NCI-H1417 treated with DMSO at 0.1 percent for 48 hours (cell line): ENCODE measurements at places on chromosomes 5 and 9.
A peak's percentile ranks its signal among the peaks of the same experiment; 100 is the strongest.

DNA sequence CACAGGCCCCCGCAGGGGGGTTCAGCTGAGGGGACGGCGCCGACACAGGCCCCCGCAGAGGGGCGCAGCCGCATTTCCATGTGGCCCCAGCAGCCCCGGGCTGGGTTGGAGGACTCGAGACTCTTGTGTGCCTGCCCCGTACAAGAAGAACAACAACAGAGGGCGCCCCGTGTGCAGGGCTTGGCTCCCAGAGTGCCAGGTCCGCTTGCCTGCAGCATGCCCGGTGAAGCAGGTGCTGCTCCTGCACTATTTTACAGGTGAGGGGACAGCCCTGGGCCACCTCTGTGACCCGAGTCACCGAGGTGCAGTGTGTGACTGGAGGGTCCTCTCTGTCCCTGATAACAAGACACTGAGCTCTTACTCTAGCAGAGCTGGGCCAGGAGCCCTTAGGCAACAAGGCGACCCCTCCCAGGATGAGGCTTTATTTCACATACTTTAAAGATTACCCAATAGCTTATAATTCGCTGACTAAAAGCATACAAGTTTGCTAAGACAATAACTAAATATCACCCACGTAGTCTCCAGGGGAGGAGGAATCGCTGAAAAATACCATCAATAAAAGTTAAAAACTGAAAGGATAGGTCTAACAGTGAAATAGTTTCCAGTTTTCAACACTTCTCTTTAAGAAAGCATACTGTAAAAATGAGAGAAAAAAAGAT is 41.7 kb upstream of the SLC9A3 start:
- DNase-seq, result no peak

DNA sequence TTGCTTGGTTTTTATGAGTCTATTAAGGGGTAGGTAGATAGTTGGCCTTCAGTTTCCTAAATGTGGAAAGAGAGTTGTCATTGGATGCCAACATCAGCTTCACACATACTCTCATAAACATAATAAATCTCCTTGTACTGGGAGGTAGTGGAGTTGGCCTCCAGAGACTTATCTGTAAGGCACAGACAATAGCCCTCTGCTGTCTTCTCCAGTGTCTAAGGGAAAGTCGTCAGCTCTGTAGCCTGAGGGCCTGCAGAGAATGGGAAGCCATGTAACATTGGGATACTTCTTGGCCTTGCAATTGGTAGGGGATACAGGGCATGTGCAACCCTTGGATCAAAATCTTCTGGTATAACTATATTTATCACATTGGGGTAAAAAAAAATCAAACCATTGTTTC is 331.9 kb upstream of the KLF9 start:
- DNase-seq, result no peak

DNA sequence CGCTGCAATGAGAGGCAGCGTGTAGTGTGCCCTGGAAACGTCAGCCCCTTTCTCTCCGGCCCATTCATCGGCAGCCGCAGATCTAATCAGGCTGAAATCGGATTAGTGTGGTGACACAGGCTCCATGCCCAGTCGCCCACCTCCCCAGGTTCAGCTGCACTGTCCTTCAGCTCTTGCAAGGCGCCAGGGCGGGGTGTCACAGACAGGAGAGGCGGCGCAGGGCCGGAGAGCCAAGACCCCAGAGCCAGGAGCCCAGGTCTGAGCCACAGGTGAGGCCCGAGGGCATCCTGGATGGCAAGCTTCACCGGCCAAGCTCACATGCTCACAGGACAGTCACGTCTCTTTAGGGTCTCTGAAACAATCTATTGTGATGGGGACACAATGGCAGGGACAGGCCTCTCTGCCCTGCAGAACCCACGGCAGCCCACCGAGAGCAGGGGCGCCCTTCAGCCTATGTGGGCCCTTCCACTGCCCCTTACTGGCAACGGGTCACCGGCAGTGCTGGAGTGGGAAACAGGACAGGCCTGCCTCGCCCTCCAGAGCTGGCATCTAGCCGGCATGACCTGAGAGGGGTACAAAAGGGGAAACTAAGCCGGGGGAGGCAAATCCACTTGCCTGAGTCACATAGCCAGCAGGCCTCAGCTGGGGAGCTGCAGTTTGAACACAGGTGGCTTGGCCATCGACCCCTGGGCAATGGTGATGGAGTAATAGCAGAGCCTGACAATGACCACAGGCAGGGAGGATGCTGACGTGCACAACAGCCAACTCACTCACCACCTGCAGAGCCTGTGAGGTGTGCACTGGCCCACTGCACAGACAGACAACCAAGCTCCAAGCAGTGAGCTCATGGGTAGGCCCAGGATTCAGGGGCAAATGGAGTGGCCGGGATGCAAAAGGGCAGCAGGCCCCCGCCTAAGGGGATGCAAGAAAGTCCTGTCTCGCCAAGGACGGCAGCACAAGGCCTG is 48.1 kb downstream of the VAV2 start:
- no peak for DNase-seq

- no peak for DNase-seq
These were observed 124.0 kb upstream of the DAP start for GRCh38 chr5:10885026-10885425.

GRCh38 chr5:135829179-135829578 is 5.3 kb upstream of the SLC25A48 start:
- DNase-seq, result no peak

DNA sequence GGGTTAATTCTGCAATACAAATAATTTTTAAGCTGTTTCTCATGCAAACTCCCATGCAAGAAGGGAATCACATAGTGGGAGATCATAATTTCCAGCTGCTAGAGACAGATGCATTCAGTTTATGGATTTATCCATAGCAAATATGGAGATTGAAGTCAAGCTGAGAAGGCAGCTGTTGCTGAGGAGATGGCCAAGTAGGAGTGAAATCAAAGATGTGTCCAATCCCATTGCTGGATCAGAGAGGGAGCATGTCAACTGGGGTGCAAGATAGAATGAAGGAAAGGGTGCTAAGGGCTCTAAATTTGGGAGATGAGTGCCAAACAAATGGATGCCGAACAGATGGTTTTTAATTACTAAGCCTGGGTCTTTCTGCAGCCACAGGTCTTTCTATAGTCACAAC is 504.5 kb downstream of the NFIB start:
- DNase-seq, result no peak

DNA sequence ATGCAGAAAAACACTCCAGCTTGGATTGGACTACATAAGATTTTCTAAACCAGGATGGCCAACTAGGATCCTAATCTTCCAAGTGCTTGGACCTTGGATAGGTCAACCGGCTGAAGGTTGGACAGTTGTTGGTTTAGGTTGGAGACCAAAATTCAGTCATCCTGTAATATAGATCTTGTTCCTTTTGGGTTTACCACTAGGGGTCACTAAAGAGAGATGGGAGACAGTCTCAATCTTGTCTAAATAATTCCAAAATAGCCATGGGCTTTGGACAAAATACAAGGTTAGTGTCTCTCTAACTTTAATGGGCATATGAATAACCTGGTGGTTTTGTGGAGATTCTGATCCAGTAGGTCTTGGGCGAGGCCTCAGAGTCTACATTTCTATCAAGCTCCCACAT is 148.7 kb upstream of the ERCC6L2 start:
- peak; percentile 22 for DNase-seq

GRCh38 chr9:79731171-79731890 is 159.6 kb downstream of the TLE4 start:
- DNase-seq, result no peak

DNA sequence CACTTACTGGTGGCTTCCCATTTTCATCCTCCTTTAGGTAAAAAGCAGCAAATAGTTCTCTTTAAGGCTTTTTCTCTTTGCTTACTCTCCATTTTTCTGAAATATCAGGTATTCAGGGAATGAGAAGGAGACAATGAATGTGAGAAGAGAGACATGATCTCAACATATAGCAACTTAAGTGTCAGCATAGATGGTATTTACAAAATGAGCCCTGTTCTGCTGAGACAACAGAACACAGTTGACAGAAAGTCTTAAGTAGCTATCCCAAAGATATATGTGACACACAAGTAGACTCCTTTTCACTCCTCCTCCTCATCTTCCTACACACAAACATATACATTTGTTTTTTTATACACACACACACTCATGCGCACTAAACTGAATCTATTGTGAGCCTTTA is 649.3 kb upstream of the WWC1 start:
- DNase-seq, result no peak

DNA sequence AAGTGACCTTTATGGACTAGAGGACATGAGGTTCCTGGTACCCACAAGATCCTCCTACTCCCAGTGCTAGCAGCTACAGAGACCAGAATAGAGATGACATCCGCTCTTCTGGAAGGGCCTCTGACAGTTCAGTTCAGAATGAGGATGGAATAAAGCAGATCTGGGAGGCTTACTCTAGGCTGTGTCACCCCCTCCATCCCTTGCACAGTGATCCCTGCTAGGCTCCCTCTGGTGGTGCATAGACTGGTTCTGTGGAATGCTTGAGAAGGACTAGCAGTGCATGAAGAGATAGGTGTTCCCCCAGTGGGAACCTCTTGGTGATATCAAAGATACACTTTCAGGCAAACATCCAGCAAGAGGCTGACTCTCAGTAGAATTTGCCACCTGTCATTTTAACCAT is 83.0 kb downstream of the NPR3 start:
- no peak for DNase-seq

DNA sequence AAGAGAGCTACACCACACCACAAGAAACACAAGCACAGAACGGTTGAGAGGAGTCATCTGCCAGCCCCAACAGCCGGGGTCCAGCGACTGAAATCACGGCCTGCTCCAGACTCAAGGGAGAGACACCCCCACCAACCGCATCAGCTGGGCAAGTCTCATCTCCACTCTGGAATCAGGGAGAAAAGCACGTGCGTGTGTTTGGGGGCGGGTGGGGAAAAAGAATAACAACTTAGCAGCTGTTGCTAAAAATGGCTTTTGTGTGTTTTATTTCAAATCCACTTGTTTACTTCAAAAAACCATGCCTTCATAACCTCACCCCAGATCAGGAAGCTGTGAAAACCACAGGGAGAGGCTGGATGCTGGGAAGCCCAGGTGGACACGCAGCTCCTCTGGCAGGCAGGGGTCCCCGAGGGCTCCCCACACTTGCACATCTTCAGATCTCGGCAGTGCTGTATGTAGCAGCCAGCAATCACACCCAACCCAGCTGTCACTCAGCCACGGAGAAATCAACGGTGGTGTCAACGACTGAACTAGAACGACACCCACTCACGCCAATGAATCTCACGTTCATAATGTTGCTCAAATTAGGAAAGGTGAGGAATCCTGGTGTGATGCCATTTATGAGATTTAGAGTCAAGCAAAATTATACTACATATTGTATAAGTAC is 19.0 kb downstream of the PNPLA7 start:
- DNase-seq, result no peak

- DNase-seq, result no peak
These were observed 14.1 kb upstream of the ARHGEF37 start for GRCh38 chr5:149567226-149567625.

- DNase-seq, result no peak
These were observed 30.9 kb upstream of the GLDC start for GRCh38 chr9:6676254-6676921.

DNA sequence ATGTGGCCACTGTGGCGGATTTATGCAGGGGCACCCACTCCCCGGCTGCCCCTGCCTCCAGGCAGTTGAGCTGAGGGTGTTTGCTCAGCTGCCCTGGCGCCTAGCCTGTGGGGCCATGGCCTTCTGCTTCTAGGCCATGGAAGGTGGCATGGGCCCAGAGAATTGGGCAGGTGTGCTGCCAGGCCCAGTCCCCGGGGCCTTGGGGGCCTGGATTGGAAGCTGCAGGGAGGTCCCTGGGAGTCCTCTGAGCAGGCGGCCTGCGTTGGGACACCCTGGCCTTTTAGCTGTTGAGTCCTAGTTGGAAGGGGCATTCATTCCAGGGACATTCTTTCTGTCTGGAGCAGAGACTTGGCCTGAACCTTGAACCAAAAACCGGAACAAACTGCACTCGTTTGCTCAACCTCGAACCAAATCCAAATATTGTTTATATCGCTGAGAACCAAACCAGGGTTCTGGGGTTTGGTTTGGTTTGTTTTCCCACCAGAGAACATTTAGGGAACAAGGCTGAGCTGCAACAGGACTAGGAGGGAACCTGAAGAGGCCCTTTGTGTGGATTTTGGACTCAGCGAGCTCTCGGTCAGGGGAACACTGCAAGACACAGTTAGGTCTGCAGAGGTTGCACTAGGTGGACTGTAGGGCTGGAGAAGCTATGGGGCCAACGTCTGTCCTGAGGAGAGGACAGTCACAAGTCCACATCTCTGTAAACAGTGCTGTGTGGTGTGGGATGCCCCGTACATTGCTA is 116.8 kb downstream of the BOD1 start:
- DNase-seq, result no peak

DNA sequence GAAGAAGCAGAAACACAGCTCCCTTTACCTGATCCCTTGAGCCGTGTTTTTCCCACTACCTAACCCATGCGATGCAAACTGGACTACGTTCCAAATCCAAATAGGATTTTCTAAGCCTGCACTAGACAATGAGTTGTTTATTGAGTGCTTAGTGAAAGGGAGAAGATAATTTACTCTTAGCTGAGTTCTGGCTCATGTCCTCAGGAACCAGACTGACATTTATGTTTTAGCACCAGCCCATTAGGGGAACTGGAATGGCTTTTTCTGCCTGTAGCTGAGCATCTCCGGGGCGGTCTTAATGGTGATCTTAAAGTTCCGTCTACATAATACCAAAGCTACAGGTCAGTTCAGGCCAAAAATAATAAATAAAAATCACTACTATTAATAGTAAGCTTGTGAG is 81.5 kb downstream of the SH3TC2 start:
- DNase-seq, result no peak

DNA sequence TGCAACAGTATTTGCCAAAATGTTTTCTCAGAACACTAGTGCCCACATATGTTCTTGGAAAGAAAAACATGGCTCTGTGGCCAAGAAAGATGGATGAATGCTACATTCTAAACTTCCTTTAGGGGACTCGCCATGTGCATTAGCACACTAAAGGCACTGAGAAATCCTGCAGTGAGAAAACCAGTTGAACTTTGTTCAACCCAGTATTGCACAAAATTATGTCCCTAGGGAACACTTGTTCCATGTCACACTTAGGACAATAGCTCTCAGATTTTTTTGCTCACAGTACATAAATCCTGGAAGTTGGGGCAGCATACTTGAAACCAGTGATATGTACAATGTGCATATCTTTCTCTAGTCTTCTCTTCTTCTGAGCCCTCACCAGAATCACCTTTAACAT is 96.6 kb downstream of the ADRB2 start:
- DNase-seq, result no peak

- peak; percentile 39 for DNase-seq
These were observed 627.9 kb upstream of the RORB start for GRCh38 chr9:73869264-73869663.

GRCh38 chr5:40838086-40838485 is 3.1 kb upstream of the RPL37 start:
- DNase-seq, result no peak
